RWPE1 (cell line): ENCODE measurements at places on chromosomes 12 and 14.

DNA sequence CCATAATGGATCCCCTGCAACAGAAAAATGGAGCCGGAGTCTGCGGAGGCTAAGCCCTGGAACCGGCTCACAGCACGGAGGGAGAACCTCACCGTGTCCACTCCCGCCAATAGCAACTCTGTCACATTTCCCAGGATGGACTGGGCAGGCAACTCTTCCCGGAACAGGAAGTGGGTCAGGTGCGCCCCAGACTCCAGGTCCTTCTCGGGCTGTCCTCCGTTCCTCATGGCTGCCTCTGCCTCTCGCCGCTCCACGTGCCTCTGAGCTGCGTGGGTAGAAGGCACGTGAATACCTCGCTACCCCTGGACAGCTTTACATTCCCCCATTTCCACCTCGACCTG lies 2.2 kb downstream of the CYP27B1 start:
- no peak for DNase-seq

DNA sequence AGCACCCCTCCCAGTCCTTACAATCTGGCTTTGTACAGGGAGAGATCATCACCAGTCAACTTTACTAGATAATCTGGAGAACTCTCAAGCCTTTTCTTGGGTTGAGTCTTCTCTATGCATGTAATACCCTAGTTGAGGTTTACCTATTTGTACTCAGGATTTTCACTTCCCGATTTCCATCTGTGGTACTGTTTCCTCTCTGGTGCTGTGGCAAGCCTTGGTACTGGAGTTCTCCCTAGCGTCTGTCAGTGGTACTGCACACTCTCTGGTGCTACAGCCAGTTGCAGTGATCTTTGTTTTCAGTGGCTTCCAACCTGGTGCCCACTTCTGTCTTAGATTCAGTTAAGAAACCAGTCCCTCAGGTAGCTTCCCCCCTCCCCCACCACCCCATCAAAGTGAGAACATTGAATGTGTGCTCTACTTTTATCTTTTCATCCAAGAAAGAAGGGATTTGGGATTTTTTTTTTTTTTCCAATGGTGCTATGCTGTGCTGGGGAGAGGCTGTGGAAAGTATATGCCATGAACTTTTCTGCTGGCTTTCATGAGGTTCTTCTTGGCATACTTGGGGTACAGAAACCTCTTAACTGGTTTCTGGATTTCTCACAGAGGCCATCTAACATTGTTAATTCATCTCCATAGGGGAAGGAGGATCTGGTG lies 69.4 kb upstream of the EVL start:
- DNase-seq = peak; percentile 44

GRCh38 chr14:103273145-103273744 lies 60.8 kb upstream of the EIF5 start:
- no peak for DNase-seq

DNA sequence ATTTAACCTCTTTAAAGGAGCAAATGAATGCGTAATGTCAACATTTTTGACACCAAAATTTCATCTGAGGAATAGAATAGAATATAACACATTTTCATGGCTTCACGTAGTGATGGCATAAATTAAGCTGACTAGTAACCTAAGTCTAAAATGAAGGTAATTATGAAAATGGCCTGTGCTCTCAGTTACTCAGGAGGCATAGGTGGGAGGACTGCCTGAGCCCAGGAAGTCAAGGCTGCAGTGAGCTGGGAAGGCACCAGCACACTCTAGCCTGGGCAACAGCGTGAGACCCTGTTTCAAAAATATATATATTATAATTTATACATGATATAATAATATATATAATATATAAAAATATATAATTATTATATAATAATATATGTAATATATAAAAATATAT lies 383.2 kb upstream of the ATP2B1 start:
- no peak for DNase-seq

- DNase-seq = no peak
Observed at GRCh38 chr12:132014092-132014914, 64.6 kb downstream of the EP400 start.

DNA sequence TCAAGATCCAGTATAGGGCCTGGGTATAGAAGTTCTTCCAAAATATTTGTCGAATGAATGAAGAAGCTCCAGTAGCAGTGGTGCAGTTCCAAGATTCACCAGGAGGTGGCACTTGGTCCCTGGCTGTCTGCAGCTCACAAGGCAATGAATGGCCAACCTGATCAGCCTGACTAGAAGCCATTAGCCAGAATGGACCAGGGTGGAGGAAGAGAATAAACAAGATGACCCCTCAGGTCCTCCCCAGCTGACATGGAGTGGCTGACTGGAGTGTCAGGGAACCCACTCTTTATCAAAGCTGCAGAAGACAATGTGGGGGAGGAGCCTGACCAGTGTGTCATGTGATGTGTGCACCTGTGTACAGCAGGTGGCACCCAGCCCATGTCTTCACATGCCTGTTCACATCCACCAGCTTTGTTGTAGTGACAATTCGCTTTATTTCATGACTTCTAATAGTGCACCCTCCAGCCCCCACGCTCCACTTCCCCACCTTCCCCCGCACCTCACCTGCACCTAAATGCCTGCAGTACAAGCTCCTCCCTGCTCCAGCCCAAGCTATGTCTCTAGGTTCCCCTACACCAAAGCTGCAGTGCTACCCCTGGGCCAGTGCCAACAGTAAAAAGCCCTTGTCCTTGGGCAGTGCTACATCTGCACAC lies 3.0 kb downstream of the LTBP2 start:
- DNase-seq = peak; percentile 58

DNA sequence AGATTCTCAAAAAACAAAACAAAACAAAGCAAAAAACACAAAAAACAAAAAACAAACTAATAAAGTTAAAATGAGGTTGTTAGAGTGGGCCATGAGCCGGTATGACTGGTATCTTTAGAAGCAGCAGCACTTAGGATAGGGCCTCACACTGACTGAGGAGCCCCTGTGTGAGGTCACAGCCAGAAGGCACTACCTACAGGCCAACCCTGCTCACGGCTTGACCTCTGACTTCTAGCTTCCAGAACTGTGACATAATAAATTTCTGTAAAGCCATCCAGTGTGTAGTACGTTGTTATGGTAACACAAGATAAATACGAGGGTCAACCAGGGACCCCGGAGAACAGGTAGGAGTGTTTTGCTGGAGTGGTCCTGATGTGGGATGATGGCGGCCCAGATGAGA lies 629.6 kb downstream of the VRK1 start:
- no peak for DNase-seq

GRCh38 chr12:12606781-12607589 lies 4.7 kb upstream of the CREBL2 start:
- DNase-seq = peak; percentile 55

- no peak for DNase-seq
Observed at GRCh38 chr12:120895532-120895931, 8.6 kb downstream of the SPPL3 start.

DNA sequence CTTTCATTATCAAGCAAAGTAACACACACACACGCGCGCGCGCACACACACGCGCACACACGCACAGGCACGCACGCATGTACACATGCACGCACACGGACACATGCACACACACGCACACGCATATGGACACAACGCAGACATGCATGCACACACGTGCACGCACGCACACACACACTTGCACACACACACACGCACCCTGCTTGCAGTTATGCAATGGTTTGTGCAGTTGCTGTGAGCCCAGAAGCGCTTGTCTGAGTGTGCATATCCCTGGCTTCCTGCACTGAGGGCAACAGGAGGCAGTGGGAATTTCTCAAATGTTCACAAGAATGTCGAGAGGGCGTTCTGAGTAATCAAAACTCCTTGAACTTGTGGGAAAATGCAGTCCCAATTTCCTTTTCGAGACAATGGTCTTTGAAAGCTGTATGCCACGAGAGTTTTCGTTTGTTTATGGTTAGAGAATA lies 41.6 kb downstream of the NFKBIA start:
- DNase-seq = no peak
